SK-MEL-5 (cell line): ENCODE measurements at places on chromosomes 3 and 15. TPM values are rescaled to one million over a fixed set of nuclear protein-coding genes. Genes with fewer than 3 reads are reported as not detected.
A peak's percentile ranks its signal among the peaks of the same experiment; 100 is the strongest.

MUSTN1 gene
- 0.43 TPM in 1 of 2 replicates, not detected in the other for total RNA-seq

ZSCAN2 gene
- 17.4 and 19.9 TPM in 2 replicates for total RNA-seq

FOXB1 gene
- not detected in 2 replicates for total RNA-seq

STRIT1 gene
- not detected in 2 replicates for total RNA-seq

TMEM266 gene
- 1.9 and 2.0 TPM in 2 replicates for total RNA-seq

SH3GL3 gene
- total RNA-seq: not detected in 2 replicates

CKMT1B gene
- 55.2 and 55.6 TPM in 2 replicates for total RNA-seq

C3orf49 gene
- total RNA-seq: not detected in 2 replicates

THRB gene
- total RNA-seq: 0.03 and 0.16 TPM in 2 replicates

CPB1 gene
- not detected in 2 replicates for total RNA-seq

KIAA1143 gene
- total RNA-seq: 20.2 and 21.1 TPM in 2 replicates

KLHL40 gene
- not detected in 2 replicates for total RNA-seq

SLC15A2 gene
- 0.05 and 1.2 TPM in 2 replicates for total RNA-seq

BCHE gene
- total RNA-seq: 68.8 and 78.1 TPM in 2 replicates

IL1RAP gene
- 512 and 514 TPM in 2 replicates for total RNA-seq

- no peak for DNase-seq
Observed at GRCh38 chr15:66670762-66671580, 31.1 kb upstream of the SMAD6 start.

DNA sequence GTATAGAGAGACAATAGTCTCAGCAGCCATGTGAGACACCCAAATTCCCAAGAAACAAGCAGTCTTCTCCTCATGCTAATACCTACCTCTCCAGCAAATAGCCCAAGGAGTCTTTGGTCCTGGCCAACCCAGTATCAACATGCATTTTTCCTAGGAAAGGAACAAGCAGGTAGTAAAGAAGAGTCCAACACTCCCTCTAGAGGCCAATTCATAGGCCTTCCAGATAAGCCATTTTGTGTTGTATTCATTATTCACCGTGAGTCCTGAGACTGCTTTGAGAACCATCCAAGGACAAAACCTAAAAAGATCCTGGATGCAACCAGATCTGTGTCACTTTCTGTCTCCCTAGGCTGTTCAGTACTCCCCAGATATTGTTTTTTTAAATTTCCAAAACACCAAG lies 63.6 kb upstream of the SNTN start:
- DNase-seq: peak; percentile 16

DNA sequence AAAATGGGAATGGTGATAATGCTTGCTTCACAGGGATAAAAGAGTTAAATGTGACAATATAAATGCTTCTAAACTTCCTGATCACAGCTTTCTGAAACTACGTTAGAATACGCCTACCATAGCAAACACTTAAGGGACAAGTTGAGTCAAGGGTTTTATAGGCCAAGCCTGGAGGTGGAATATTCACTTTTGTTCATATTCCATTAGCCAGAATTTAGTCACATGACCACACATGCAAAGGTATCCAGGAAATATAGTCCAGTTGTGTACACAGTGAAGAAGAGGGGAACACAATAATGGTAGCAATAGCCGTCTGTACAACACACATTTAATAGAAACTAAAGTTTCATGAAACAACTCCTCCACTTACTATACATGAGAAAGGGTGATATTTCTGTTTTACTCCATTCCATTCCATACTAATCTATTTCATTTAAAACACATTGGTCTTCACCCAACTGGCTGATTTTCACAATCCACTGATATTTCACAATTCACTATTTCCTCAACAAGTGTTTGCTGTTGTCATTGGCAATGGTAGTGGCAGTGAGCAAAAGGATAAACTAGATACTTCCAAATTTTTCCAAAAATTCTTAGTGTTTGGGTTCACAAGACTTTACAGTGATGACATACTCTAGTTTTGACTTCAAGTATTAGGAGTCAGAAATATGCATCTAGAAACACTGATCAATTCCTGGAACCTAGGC lies 270.9 kb downstream of the ERC2 start:
- DNase-seq: no peak

DNA sequence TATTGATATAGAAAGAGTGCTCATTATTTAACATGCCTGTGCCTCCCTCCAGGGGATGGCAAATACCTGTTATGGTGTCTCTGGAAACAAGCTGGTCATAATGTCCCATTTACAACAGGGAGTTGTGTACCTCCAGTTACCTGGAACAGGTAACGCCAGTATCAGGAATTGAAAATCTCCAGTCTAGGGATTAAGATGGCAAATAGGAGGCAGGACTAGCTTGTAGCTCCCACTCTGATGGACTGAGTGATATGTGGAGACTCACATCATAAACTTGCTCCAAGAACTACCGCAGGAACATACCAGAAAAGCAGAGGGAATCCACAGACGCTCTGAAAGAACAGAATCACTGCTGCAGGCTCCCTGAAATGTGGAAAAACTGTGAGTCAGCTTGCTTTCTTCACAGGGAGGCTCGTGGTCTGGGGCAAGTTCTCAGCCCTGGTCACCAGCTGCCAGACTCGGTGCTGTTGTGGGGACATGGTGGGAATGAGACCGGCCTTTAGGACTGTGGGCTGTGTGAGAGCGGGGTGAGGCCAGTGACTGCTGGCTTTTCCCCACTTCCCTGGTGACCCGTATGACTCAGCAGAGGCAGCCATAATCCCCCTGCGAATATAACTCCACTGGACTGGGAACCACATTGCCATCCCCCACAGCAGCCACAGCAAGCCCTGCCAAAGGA lies 97.4 kb downstream of the KCNAB1 start:
- DNase-seq: no peak

GRCh38 chr3:148911173-148911572 lies 46.1 kb downstream of the CPA3 start:
- DNase-seq: no peak

DNA sequence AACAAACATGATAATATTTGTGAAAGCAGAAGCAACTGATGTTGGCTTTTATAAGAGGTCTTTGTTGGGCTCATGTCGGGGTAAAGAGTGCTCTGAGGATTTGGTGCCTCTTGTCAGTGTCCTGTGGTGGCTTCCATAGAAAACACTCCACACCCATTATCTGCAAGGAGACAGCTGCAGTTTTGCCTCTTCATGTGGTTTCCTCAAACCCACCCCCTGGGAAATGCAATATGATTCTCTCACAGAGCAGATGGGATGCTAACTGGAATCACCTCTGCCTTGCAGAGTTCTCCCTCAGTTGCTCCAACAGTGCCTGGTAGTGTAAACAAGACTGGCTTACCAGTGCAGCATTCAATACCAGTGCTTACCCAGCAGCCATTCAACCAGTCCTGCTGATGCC lies 771.4 kb upstream of the CFAP20DC start:
- DNase-seq: no peak

DNA sequence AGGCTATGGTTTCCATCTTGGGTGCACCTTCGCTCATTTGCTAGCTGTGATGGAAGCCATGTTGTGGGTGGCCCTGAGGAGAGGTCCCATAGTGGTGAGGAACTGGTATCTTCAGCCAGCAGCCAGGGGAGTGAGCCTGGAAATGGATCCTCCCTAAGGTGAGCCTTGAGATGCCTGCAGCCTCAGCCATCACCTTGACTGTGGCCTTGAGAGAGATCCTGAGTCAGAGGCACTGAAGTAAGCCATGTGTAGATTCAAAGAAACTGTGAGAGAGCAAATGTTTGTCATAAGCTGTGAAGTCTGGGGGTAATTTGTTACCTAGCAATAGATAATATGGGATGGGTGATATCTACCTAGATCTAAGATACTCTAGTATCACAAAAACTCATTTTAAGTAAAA lies 105.3 kb downstream of the SNRK start:
- DNase-seq: no peak

DNA sequence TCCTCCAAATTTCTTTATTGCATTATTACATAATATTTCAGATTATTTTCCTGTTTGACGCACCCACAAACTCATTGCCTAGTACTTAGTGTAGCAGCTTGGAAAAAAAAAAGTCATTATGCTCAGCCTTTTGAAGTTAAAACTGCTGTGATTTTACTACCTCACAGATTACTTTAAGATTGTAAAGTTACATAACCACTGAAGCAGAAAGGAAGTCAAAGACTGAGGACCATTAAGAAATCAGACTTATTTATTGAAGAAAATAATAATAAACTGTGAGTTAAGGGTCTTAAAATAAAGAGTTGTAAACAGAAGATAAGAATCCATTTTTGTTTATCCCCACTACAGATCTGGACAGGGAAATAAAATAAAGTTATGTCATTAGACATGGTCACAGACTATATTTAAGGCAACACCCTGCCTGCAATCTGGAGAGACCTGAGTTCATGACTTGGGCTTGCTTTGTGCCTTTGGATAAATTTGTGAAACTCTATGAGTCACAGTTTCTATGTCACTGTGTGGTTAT lies 212.1 kb upstream of the ROBO2 start:
- no peak for DNase-seq

DNA sequence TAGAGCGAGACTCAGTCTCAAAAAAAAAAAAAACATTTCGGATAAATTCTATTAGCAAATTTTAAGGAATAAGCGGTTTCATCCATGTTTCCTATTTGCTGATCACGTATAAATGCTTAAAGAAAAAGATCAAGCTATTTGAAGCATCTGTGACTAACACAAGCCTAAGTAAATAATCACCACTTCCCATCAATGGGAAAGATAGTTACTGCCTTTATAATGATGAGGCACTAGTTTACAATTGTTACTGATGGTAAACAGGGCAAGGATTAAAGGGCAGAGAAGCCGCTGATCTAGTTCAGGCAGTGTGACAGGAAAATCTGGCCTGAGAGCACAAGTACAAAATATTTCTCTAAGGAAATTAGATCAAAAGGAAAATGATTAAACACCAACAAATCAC lies 13.7 kb downstream of the CLPX start:
- no peak for DNase-seq

GRCh38 chr3:12986986-12987385 lies 86.2 kb downstream of the IQSEC1 start:
- DNase-seq: no peak

DNA sequence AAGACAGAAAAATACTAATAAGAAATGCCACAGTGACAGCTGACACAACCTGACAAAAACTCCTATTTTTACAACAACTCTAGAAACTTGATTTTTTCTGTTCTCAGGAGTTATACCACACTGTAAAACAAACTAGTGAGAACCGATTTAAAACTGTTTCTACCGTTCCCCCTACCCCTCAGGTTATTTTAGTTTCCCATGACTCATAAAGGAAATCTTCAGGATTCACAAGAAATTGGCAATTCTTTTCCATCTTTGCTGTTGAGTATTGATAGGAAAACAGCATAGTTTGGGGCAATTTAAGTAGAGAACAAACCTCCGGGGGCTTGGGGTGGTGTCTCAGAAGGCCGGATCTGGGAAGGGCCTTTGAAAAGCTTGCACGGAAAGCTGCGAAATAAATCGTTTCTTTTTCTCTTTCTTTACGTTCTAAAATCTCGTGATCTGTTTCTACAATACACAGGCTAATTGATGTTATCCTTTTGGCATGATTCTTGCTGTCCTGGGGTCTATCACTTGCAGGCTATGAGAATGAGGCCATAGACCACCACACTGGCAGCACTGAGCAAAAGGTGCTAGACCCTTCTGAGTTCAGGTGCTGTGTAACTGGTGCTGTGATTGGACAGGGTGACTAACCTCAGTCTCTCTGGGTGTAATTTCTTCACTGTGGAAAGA lies 89.3 kb downstream of the LPP start:
- DNase-seq: peak; percentile 49

DNA sequence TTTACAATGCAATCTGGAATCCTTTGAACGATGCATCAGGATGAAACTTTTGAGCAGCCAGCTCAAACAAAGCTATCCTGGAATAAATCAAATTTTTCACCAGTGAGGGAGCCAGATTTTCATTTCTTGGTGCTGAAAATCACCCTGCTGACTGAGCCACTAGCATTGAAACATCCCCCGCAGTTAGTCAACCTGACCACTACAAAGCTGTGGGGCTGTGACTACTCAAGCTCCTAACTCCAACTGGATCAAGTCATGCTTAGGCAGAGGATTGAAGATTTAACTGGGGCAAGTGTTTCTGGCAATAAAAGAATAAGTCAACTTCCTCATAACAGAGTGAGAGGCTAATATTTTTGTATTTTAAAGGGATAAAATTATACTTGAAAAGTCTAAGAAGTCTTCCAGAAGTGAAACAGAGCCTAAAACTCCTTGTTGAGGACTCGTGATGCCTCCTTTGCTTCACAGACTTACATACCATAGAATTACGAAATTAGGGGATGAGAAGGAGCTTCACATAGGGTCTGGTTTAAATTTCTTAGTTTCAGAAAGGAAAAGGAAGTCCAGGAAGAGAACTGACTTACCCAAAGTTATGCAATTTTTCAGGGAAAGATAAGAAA lies 177.8 kb downstream of the SERPINI1 start:
- peak; percentile 46 for DNase-seq

- DNase-seq: no peak
Observed at GRCh38 chr3:10454907-10455544, 50.4 kb downstream of the ATP2B2 start.

- DNase-seq: no peak
Observed at GRCh38 chr3:189394599-189395121, 222.9 kb downstream of the TPRG1 start.

DNA sequence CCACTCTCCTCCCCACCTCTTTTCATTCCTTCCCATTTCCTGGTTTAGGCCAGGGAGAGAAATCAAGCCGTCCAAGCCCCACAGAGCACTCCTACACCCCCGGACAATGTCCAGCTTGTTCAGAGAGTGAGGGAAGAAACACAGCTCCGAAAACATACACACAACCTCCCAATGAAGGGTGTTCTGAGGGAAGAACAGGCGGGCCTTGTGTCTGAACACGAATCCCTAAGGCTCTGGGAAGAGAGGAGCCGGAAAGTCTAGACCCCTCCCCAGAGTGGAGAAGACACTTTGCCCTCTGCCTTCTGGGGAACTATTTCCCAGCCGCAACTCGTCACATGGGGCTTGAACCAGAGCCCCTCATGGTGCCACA lies 30.5 kb downstream of the ACAN start:
- peak; percentile 76 for DNase-seq

GRCh38 chr3:100316641-100317069 lies 17.9 kb upstream of the NIT2 start:
- peak; percentile 82 for DNase-seq

GRCh38 chr3:5079761-5080160 lies 42.3 kb upstream of the ARL8B start:
- no peak for DNase-seq

DNA sequence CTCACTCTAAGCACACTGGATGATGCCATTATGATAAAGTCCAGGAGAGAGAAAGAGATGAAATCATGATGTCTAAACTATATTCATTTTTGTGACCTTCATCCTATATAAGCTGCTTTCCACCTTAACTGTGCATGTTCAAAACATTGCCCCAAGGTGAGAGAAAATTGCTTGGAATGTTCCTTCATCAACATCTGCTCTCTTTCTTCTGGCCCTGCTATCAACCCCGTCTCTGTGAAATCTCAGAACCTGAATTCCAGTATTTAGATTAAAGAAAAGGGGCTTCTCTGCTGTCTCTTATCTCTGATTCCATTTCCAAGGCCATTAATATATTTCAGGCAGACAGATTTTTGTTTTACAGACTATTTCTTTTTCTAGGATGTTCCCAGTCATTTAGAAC lies 47.3 kb upstream of the PHLDB2 start:
- DNase-seq: no peak

DNA sequence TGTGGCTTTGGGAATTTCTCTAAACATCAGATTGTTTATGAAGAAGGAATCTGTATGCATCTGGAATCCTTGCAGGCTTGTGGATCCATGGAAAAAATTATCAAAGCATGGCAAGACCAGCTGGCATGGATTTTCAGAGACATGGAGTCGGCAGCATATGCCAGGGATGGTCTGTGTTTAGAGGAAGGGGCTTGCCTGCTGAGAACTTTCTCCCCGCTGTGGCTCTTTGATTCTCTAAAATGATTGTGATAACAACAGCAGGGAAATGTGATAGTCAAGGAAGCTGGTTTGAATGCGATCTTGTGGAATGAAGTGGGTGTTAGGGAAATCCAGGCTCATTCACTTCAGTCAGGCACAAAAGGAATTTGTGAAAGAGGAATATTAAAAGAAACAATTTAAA lies 245.7 kb upstream of the THRB start:
- no peak for DNase-seq
